T-helper 2 cell treated with Interferon-gamma antibody and Interleukin-4, amounts not matched to agents 5 μg/mL and 100 μg/mL, for 36 hours (primary cell): ENCODE measurements at places on chromosomes 16 and 17.
A peak's percentile ranks its signal among the peaks of the same experiment; 100 is the strongest.

GRCh38 chr16:87464691-87465300 is 28.0 kb downstream of the ZCCHC14 start:
- peak; percentile 61 for DNase-seq

- no peak for DNase-seq
Measured at GRCh38 chr17:70597774-70598173, 428.4 kb downstream of the KCNJ2 start.

DNA sequence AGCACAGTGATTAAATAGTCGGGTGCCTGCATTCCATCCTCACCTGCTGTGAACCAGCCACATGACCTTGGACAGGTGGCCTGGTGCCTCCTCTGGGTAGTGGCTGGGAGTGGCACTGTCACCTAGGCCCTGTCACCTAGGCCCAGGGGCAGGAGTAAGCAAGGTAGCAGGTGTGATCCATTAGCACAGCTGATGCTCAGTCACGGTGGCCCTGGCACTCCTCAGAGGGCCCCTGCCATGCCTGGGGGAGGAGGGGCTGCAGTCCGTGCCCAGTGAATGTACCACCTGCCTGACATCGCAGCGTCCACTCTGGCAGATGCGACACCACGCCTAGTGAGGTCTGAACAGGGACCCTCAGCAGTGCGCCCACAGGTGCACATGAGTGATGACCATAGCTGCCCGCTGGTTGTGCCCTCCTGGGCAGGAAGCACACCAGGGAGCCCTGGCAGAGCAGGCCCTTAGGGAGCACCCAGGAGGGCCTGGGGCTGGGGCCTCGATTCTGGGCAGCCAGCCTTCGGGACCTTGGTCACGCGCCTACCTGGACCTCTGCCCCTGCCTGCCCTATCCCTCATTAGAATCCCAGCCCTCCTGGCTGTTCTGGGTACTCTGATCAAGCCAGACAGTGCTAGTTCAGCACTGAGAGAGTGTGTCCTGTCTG is 33.1 kb upstream of the CRISPLD2 start:
- no peak for DNase-seq

DNA sequence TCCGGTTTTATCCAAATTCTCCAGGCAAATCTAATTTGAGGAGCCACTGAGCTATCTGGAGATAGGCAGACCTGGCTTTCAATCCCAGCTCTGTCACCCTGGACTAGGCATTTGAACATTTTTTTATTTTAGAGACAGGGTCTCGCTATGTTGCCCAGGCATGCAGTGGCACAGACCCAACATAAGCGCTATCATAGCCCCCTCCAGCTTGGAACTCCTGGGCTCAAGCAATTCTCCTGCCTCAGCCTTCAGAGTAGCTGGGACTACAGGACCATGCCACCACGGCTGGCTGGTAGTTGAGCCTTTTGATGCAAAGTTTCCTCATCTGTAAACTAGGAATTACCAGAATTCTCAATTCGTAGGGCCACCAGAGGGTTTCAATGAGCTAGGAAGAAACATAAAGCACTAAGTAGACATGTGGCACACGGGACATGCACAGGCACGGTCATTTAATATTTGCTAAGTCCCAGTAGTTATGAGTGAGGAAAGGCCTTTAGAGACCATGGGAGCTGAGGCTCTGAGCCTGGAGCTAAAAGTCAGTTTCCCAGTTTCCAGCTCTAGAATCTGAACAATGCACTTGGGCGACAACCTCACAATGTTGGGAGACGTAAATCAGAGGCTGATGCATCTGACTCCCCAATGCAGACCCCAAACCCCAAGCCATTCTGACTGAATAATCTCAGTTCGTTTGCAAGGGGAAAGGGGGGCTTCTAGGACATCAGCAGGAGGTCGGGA is 1.1 kb downstream of the ELOB start:
- no peak for DNase-seq

DNA sequence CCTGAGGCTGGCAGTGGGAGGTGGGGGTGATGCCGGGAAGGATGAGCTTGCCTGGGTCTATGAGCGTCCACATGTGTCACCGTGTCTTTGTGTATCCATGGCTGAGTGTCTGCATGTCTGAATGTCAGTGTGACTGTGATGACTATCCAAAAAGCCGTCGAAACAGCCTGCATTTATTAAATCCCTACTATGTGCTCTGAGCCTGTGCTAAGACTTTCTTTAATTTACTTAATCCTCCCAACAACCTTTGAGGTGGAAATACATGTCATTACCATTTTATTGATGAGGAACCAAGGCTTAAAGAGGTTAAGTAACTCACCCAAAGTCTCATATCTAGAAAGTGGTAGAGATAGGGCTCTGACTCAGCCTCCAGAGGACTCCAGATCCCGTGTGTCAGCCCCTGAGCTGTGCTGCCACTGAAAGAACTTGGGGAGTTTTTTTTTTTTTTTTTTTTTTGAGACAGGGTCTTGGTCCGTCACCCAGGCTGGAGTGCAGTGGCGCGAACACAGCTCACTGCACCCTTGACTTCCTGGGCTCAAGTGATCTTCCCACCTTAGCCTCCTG is 20.0 kb downstream of the ARHGAP23 start:
- DNase-seq, result no peak

- no peak for DNase-seq
Measured at GRCh38 chr16:26005336-26005735, 313.6 kb downstream of the HS3ST4 start.

- DNase-seq, result no peak
Measured at GRCh38 chr17:68611353-68612208, 10.4 kb upstream of the FAM20A start.

DNA sequence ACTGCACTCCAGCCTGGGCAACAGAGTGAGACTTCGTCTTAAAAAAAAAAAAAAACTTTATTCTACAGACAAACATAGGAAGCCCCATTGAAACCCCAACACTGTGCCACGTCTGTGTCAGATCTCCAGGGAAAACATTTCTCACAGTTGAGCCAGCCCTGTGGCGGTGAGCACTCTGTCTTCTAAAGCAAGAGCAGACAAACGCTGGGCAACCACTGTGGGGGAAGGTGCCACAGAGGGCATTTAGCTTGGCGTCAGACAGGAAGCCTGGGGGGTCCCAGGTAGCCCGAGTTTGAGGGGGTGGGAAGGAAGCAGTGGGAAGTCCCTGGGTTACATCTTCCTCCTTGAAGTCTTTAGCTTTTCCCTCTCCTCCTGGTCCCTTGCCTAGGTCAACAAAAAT is 16.0 kb downstream of the C17orf100 start:
- no peak for DNase-seq

DNA sequence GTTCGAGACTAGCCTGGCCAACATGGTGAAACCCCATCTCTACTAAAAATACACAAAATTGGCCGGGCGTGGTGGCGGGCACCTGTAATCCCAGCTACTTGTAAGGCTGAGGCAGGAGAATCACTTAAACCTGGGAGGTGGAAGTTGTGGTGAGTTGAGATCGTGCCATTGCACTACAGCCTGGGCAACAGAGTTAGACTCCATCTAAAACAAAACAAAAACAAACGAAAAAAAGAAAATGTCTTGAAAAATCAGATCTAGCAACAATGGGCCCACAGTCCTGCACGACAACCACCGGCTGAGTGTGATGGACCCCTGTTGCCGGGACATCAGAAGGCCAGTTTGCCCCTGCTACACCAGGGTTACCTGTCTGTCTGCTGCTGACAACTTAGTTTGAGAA is 3.9 kb upstream of the RMI2 start:
- DNase-seq, result no peak

- peak; percentile 46 for DNase-seq
Measured at GRCh38 chr17:7060165-7060891, 16.4 kb upstream of the SLC16A11 start.

DNA sequence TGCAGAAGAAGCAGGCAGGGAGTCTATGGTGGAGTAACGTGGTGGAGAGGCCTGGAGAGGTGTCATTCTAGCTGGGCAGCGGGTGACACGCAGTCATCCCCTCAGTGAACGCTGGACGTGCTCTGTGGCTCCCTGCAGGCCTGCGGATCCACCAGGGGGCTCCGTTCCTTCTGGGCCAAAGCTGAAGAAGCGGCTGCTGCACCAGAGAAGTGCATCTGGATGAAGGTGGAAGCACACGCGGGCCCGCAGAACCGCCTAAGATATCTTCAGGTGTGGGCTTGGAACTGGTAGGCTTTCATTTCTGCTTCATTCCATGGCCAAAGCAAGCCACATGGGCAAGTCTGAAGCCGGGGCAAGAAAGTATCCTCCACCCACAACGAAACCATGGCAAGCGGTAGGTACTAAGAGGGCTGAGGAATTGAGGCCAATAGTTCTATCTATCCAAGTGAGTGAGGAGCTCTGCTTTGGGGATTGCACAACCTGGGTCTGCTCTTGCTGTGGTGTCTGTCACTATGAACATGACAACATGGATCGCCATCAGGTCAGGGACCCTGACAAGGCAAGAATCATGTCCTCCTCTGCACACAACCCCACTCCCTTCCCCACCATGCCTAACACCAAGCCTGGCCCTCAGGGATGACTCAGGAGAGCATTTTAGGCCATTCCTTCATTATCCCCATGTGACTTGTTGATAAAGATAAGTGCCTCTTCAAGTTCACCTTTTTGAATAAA is 78.9 kb upstream of the FBXO47 start:
- no peak for DNase-seq

- no peak for DNase-seq
Measured at GRCh38 chr16:27739606-27740357, 189.8 kb downstream of the KATNIP start.

DNA sequence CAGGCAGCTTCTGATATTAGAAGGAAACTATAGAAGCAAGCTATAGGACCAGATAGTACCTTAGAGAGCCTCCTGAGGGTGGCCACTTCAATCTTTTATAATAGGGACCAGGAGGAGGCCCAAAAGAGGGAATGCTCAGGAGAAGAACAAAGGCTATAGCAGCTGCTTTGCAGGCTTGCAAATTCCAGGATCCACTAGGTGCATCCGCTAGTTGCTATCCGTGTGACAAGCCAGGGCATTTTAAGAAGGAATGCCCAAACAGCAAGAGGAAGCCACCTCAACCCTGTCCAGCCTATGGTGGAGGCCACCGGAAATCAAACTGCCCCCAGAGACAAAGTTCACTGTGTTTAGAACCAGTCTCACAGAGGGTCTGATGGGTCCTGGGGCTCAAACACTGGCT is 192.6 kb upstream of the KIF2B start:
- DNase-seq, result no peak

DNA sequence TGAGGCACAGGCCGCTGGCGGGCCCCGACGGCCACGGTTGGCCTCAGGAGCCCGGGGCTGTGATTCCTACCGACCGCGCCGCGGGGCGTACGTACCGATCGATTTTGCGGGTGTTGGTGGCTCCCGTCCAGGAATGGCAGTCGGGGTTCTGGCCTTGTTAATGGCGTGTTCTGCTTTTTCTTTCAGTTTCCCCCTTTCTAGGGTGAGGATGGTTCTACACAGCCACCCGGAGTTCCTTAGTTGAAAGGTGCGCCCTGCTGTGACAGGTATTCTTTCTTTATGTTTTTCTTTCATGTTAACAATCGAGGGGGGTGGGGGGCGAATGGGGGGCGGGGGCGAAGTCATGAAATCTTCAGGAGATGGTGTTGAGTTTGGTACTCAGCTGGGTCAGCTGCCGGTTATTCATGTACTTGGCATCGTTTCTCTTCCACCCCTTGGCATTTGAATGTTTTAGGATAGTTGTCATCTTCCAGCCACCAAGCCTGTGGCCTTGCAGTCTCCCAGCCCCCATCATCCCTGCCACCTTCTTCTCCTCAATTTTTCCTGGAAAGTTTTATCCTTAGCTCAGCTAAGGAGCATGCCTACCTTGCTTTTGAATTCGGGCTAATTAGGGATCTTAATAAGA is 802 bp downstream of the CYLD start:
- peak; percentile 44 for DNase-seq

- DNase-seq, result no peak
Measured at GRCh38 chr17:13054666-13055065, 36.8 kb upstream of the ELAC2 start.

DNA sequence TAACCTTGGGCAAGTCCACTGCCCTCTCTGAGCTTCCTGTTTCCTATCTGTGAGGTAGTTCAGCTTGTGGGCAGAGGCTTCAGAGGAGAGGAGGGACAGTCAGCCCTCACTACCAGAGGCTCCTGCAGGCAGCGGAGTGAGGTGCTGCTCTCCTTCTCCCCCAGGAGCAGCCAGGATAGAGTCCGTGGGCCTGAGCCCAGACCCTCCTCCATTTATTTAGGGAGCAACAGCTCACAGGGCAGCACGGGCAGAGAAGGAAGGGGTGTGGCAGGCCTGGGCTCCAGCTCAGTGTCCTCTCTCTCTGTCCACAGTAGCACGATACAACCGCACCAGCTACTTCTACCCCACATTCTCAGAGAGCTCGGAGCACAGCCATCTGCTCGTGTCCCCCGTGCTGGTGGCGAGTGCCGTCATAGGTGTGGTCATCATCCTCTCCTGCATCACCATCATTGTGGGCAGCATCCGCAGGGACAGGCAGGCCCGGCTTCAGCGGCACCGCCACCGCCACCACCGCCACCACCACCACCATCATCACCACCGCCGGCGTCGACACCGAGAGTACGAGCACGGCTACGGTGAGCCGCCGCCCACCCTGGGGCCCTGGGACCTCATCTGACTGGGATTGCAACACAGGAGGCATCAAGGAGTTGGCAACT is 42.3 kb downstream of the BEAN1 start:
- DNase-seq, result no peak

- DNase-seq, result no peak
Measured at GRCh38 chr16:23557779-23558702, 514 bp downstream of the UBFD1 start.

DNA sequence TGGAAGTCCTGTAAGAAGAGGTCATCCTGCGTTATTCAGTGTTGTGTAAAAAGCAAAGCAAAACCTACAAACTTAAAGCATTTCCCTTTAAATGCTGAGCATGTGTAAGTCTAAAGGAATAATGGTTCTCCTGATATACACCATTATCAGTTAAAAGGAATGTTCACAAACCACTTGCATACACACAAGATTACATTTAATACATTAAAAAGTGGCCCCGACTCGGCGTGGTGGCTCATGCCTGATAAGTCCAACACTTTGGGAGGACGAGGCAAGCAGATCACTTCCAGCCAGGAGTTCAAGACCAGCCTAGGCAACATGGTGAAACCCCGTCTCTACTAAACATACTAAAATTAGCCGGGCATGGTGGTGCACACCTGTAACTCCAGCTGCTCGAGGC is 30.5 kb downstream of the CPPED1 start:
- no peak for DNase-seq

DNA sequence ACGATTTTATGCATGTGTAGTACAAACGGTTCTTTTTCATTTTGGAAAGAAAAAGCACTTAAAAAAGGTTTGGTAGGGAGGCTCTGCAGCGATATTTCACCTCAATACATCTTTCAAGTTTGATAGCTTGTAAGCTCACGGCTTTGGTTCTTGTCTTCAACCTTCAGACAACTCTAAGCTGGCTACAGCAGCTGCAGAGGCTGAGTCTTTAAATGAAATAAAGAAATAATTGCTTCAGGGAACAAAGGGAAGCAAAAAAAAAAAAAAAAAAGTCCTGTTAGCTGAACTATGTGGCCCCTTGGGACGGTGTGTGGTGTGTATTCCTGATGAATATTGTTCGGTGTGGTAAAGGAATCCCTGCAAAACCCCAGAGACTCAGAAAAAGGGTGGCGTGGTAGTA is 265.1 kb downstream of the NTN1 start:
- no peak for DNase-seq

GRCh38 chr17:1322014-1322428 is 42.6 kb downstream of the TRARG1 start:
- DNase-seq, result no peak

GRCh38 chr16:2285731-2286191 is 17.8 kb upstream of the RNPS1 start:
- DNase-seq, result no peak
